ENCODE measurements at places on chromosomes 6 and 20.
A peak's percentile ranks its signal among the peaks of the same experiment; 100 is the strongest.

DNA sequence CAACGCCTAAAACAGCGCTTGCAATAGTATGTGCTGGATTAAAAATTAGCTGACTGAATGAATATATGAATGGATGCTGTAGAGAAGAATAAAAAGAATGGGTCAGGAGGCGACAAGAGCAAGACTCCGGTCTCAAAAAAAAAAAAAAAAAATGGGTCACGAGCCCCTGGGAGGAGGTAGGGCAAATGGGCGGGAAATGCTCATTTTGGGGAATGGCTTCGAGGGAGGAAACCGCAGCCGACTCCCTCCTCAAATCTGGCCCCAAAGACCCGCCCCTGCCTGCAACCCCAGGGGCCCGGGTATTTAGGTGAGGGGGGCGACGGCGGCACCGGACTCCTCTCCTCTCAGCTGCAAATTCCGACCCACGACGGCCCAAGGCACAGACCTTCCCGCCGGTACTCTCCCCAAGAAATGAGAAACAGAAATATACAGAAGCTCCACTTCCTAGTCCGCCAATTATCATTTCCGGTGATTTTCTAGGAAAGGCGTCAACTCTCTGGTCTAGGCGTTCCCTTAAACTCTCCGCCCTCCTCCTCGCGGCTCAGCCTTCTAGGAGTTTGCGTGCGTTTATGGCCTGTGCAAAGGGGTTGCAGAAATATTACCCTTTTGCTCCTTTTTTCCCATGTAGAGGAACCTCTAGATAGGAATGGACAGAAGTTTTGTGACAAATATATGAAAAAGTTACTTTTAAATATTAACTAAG is at the start of gene ZNF311:
Gene ZNF311 (minus strand): TSS at position 133 of the 703 bp plus-strand sequence. CDS start 1,361 bp downstream, outside the sequence.
- peak; percentile 67 for DNase-seq

GRCh38 chr20:41551011-41551705 is 67.0 kb downstream of the CHD6 start:
- DNase-seq, result no peak

- no peak for DNase-seq
These were observed 690 bp upstream of the FILIP1 start for GRCh38 chr6:75494290-75494689.

- DNase-seq, result no peak
These were observed 35.5 kb downstream of the FAM8A1 start for GRCh38 chr6:17635568-17635967.

GRCh38 chr6:166253778-166254204 is 54.4 kb downstream of the PRR18 start:
- no peak for DNase-seq

GRCh38 chr6:169230322-169230665 is 23.4 kb downstream of the THBS2 start:
- DNase-seq, result no peak

- peak; percentile 5 for DNase-seq
These were observed 16.9 kb upstream of the SLC22A2 start for GRCh38 chr6:160275511-160276003.
